NCI-H2081 treated with DMSO at 0.1 percent for 48 hours (cell line): ENCODE measurements at places on chromosomes 16 and 17.

DNA sequence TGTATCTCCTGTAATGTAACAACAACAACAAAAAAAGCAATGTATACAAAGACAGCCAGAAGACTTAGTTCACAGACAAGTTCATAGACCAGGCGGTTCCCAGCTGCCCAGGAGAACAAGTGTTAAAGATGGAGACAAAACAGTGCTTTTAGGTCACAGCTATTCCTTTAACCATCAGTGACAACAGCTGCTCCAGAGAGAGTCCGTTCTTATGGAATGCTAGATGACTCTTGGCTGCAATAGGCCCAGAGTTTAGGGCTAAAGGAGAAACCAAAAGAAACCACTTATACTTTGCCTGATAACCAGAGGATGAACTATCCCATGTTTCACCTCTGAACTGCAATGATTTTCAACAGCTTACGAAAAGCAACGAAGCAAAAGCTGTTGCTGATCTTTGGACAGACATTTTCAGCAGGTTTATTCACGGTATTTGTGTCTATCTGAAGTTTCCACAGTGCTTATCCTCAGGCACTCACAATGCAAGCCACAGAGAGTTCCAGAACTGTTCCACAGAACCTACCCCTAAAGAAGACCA, 6.0 kb downstream of the ZCCHC14 start:
- DNase-seq = no peak

- no peak for DNase-seq
Observed at GRCh38 chr16:55282441-55282840, 41.6 kb upstream of the IRX6 start.

- DNase-seq = no peak
Observed at GRCh38 chr16:76976756-76977155, 214.2 kb upstream of the MON1B start.

GRCh38 chr16:4746215-4746614, 11.9 kb downstream of the DNAAF8 start:
- no peak for DNase-seq

DNA sequence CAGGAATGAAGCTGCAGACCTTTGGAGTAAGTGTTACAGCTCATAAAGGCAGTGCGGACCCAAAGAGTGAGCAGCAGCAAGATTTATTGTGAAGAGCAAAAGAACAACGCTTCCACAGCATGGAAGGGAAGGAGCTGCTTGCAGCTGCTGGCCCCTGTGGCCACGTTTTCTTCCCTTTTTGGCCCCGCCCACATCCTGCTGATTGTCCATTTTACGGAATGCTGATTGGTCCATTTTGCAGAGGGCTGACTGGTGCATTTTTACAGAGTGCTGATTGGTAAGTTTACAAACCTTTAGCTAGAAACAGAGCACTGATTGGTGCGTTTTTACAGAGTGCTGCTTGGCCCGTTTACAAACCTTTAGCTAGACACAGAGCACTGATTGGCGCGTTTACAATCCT, 841.5 kb downstream of the CDH11 start:
- DNase-seq = no peak

DNA sequence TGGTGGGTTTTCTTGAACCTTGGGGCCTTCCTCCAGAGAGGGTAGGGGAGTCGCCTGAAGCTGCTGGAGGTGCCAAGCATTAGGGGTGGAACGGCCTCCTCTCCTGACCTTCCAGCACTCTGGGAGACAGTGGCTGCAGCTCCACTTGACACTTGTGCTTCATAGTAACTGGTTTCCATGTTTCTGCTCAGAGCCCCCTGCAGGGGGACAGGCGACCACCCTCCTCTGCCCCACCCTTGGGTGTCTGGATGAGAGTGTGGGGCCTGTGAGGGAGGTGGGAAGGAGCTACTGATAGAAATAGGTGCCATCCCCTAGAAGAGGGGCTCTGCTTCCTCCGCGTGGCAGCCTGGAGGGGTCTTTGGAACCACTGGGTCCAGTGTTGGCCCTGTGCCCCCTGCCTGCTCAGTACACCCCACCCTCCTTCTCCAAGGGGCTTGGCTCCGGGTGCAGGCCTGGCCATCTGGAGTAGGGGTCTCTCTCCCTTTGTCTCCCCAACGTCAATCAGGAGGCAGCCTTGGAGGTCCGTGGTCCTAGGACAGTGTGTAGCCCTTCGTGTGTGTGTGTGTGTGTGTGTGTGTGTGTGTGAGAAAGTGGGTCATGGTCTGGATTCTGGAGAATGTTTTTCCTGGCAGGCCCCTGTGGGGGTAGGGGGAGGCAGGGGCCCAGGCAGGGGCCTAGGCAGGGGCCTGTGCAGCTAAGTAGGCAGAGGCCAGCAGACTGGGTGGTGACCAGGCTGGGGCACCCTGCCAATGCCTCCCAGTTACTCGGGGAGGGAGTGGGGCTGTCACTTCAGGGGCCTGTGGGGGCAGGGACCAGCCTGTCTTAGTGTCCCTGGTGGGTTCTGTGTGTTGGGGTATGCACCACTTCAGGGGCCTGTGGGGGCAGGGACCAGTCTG, 4.9 kb downstream of the LASP1 start:
- no peak for DNase-seq

DNA sequence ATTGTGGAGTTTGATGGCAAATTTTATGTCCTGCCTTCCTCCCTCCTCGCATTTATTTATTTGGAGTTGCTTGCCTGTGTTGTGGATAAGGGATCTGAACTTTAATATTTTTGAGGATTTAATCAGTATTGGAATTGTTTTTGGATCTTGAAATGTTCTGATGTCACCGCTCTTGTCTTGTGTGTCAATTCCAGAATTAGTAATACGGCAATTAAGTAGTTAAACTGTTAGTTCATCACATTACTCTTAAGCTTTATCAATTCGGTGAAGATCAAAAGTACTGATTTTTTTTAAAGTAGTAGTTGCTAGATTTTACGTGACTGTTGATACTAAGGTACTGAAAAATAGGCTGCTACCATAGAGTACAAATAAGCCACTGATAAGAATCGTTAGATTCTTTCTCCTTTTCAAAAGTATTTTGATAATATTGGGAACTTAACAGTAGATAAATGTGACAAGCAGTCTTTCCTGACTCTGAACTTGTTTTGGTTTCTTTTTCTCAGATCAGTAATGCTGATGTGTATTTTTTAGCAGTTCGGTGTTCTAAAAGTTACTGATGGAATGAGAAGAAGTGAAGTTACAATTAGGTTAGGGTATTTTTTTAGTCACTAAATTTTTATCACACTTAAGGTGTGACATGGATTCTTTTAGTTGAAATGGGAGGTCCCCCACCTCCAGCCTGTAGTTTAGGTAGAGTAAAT, 2.0 kb downstream of the RBBP6 start:
- no peak for DNase-seq

DNA sequence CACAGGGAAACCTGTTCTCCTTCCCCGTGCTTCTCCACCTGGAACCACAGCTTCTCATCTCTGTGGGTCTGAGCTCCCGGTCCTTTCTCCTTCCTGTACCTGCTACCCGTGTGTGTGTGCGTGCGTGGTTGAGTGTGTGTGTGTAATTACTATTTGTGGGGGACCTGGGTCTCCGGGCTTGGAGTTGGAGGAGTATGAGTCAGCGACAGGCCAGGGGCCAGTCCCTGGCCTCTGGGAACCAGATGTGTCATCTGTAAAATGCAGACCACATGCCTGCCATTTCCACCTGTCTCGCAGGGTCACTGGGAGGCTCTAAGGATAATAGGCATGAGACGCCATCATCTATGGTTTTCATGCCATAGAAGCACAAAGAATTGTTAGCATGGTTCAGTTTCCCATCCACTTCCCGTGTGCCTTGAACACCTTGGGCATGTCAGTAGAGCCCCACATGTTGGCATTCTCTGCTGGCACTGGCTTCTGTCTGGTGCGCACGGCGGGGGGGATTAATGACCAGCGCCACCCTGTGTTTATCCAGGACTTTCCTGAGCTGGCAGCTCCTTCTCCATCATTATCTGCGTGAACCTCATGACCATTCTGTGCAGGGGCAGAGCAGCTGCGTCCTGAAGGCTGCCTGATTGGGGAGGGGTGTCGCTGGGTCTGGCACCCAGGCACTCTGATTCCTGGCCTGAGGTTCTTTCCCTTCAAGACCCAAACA, 1.5 kb downstream of the ZNF205 start:
- no peak for DNase-seq

DNA sequence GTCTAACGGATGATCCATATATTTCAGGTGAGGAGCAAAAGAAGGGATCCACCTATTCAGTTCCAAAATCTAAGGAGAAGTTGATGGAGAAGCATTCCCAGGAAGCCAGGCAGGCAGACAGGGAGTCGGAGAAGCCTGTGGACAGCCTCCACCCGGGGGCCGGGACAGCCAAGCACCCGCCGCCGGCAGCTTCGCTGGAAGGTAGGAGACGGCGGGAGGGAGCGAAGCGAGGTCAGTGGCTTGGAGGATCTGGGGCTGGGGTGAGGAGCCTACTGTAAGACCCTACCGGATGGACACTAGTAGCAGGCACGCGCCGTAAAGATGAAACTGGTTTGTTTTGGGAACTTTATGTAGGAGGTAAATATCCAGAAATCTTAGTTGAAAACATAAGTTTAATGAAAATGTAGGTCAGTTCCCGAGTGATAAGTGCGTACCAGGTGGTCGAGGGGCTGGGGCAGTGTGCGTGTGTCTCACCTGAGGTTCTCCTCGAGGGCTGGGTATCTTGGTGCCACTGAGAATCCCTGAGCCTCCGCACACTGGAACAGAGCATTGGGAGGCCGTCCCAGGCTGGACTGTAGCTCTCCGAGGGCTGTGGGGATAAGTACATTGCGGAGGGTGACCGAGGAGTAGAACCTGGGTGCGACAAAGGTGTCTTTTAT, 714 bp downstream of the SPATA33 start:
- no peak for DNase-seq

DNA sequence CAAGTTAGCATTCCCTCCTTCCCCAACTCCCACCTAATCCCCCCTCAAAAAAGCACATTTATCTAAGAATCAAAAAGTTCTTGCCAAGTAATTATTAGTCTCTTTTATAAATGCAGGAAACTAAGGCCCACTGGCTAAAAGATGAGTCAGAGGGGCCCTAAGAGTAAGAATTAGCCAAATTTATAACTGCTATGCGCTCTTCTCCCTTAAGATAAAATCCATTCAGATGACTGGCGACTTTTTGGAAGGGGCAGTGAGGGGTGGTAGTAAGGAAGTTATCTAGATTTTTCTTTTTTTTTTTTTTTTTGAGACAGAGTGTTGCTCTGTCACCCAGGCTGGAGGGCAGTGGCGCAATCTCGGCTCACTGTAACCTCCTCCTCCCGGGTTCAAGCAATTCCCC, 17.1 kb downstream of the ZNF652 start:
- DNase-seq = no peak

- DNase-seq = no peak
Observed at GRCh38 chr17:37312137-37312923, 63.5 kb upstream of the C17orf78 start.

DNA sequence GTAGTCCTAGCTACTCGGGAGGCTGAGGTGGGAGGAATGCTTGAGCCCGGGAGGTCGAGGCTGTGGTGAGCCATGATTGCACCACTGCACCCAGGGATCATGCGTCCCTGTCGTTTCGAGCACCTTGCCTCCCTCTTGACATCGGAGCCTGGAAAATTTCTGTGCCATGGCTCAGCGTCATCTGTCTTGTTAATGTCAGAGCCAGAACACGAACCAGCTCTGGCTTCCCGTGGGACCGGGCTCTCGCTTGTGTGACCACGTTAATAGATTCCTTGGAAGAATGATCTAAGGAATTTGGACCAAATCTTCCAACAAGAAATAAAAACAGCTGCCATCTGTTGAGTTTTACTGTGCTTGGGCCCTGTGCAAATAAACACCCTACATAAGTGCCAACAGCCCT, 117.7 kb downstream of the ABCC1 start:
- DNase-seq = no peak

GRCh38 chr16:49763826-49764225, 92.1 kb downstream of the ZNF423 start:
- no peak for DNase-seq

DNA sequence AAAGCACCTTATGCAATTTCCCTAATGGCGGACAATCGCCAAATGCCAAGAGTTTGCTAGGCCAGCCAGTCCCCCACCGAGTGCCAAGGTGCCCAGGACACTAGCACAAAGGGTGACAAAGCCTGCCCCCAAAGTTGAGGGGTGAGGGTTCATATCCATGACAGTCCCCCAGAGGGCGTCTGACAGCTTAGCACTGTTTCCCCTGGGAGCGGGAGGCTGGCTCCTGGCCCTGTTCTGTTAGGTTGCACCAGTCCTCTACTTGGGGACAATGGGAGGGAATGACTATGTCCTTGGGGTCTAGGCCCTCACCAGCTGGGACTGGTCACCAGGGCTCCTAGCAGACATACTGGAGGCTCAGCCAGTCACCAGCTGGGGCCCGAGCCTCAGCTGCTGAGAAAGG, 66.9 kb downstream of the MYO18A start:
- DNase-seq = no peak

- DNase-seq = no peak
Observed at GRCh38 chr17:50181591-50182560, 16.1 kb downstream of the SGCA start.

GRCh38 chr16:84045001-84045817, 2.6 kb upstream of the SLC38A8 start:
- no peak for DNase-seq

GRCh38 chr16:84547546-84548061, 43.1 kb upstream of the MEAK7 start:
- no peak for DNase-seq

DNA sequence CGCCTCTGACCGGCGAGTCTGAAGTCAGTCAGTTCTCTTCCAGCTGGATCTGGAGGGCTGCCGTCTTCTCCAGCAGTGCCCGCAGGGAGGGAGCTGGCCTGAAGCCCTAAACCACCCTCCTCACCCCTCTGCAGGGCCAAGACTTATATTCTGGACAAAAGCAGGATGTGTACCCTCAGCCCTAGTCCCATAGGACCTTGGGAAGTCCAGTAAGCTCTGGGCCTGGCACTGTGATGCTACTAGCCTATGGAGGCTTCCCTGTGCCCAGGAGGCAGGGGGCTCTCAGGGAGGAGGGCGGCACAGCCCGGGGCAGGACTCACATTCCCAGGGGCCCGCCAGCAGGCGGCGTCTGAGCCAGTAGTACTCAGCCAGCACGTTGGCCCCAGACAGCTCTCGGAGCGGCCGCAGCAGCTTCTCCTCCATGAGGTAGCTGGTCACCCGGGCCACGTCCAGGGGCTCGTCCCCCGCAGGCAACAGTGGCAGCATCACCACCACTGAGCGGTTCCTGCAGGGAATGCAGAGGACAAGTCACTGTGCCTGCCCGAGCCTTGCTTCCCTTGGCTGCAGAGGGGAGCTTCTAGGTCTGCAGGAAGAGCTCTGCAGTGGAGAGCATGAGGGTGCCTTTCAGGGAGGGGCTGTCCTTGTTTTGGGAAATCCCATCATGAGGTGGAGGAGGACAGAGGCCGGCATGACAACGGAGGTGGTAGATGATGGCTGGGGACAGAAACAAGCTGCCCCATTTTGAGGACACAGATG, 41.7 kb downstream of the RMI2 start:
- DNase-seq = no peak

DNA sequence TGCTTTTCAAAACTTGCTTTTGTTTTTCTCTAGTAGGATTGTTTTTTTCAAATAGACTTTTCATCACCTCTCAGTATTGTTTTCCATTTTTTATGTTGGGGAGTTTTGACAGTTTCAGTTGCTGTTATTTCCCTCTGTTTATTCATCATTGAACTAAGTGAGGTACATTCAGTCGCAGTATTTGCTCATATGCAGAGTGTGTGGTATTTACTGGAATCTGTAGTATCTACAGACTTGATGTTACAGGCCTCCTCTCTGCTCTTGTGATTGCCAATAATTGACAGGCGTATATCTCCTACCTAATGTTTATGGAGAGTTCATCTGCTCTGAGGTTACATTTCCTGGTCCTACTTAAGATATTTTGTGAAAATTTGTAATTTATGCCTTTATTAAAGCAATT, 49.6 kb downstream of the COX10 start:
- DNase-seq = no peak
